ENCODE measurements at places on chromosomes 2 and 18. TPM values are rescaled to one million over a fixed set of nuclear protein-coding genes. Genes with fewer than 3 reads are reported as not detected.
A peak's percentile ranks its signal among the peaks of the same experiment; 100 is the strongest.

Gene SCYGR4
- not detected for total RNA-seq

Gene HSPE1
- 57.1 TPM for total RNA-seq

Gene LOXHD1
- total RNA-seq, result not detected

Gene ACKR3
- 17.9 TPM for total RNA-seq

Gene RAX
- total RNA-seq, result not detected

Gene CENPA
- 7.8 TPM for total RNA-seq

Gene KLHL41
- total RNA-seq, result 0.20 TPM

Gene ITGB6
- not detected for total RNA-seq

Gene RGPD4
- total RNA-seq, result not detected

Gene CDK5R2
- not detected for total RNA-seq

DNA sequence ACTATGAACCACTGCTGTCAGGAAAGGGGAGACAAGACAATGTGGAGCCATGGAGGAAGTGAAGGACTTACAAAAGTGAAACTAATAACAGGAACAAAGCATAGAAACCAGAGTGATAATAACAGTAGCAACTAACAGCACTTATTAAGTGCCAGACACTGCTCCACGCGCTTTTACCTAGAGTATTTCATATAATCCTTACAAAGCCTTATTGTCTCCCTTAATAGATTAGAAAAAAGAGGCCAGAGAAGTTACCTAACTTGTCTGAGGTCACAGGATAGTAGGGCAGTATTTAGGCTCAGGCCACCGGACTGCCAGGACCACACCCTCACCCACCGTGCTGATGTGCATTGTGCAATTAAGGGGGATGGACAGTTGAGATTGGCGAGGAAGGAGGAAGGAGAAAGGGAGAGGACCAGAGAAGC is 98.6 kb upstream of the NFU1 start:
- peak; percentile 36 for DNase-seq

DNA sequence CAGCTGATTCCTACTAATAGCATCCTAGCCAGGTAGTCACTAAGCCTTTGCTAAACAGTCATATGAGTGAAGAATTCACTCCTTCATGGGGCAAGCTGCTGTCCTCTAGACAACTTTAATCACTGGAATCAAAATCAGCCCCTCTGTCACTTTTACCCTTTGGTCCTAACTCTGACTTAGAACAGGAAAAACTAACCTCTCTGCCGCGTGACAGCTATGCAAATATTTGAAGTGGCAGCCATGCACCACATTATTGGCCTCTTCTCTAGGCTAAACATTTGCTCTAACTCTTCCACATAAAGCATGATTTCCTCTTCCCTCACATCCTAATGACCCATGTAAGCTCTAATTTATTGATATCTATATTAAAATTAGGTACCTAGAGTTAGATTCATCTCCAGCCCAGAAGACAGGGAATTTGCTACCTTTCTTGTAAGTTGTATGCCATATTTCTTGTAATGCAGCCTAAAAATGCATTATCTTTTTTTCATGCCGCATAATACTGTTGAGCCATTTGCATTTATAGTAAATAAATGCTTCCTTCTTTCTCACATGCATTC is 12.8 kb upstream of the ONECUT2 start:
- DNase-seq, result no peak

GRCh38 chr2:134980639-134981038 is 62.0 kb downstream of the CCNT2 start:
- no peak for DNase-seq

DNA sequence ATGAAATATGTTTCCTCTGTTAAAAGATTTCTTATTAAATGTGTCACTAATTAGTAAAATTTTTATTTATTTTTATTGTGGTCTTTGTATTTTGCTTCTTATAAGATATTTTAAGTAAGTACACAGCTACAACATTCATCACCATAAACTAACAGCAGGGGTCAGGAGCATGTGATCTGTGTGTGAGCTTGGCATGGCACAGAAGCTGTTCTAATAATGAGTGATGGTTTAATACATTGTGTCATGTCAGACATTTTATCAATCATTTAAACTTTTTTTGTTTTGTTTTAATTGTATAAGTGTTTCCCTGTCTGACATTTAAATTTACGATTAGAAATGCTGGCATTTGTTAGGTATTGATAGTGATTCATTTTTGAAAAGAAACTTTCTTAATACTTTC is 585.4 kb downstream of the DSC3 start:
- no peak for DNase-seq

GRCh38 chr2:197973772-197974171 is 169.4 kb downstream of the PLCL1 start:
- no peak for DNase-seq

DNA sequence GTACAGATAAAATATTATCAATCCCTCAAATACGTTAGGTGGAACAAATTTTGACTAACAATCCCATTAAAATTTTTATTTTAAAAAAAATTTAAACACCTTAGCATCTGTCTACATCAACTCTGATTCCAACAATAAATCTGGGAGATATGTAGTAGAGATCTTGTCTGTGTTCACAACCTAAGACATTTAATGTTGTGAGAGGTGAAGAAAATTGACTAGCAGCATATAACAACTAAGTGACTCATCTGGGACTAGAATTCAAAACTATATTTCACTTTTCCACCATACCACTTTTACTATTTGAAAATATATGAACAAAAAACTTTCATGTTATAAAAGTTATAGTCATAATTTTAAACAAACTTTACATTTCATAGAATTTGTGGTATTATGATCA is 97.9 kb downstream of the ATAD2B start:
- DNase-seq, result no peak

- DNase-seq, result no peak
These were observed 206.9 kb downstream of the FBXO15 start for GRCh38 chr18:73940721-73941120.

GRCh38 chr2:28343184-28343942 is 49.3 kb upstream of the FOSL2 start:
- DNase-seq, result no peak

- DNase-seq, result no peak
These were observed 257.3 kb downstream of the ATAD2B start for GRCh38 chr2:23669413-23670244.

DNA sequence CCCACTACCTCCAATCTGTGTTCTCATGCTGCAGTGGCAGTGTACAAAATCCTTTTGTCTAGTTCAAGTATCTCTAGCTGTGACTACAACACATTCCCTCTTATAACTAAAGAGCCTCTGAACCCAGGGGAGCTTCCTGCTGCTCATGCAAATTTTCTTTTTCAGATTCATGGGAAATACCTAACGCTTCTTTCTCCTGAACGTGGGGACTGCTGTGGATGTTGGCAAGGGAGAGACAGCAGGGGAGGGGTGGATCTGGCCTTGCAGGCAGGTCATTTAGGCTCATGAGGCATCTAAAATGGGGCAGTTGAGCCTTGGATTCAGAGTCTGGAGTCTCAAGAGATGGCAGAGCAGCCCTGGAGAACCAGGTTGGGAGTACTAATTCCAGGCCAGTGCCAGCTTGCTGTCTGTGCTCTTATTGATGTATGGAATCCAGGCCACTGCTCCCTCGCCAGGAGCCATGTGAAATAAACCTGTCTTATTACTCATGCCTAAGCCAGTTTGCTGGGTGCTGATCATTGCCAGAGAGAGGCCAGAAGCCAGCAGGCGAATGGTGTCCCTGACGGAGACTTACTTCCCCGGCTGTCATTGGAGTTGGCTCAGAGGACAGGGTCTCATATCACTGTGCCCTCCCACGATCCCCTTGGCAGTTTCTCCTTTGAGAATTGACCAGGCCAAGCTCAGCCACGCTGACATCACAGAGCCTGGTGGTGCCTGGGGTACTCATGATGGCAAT is 29.2 kb upstream of the TNP1 start:
- DNase-seq, result no peak

DNA sequence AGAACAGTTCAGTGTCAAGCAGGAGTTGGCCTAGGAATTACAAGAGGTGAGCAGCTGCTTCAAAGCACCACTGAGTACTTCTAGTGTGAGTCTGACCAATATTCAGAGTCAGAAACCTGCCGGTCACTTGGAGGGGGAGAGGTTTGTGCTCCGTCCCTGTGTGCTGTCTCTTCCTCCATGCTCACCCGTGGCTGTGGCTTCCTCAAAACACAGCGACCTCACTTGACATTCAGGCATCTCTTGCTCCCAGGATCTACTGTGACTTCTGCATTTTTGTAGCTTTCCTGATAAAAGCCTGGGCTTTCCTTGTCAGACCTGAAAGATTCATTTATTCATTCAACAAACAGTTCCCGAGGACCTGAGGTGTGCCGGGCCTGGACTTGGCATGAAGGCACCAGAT is 32.9 kb downstream of the TPRKB start:
- DNase-seq, result no peak

GRCh38 chr2:4354678-4355077 is 651.3 kb downstream of the DCDC2C start:
- no peak for DNase-seq

- DNase-seq, result no peak
These were observed 72.3 kb downstream of the RTP5 start for GRCh38 chr2:241941691-241942301.

DNA sequence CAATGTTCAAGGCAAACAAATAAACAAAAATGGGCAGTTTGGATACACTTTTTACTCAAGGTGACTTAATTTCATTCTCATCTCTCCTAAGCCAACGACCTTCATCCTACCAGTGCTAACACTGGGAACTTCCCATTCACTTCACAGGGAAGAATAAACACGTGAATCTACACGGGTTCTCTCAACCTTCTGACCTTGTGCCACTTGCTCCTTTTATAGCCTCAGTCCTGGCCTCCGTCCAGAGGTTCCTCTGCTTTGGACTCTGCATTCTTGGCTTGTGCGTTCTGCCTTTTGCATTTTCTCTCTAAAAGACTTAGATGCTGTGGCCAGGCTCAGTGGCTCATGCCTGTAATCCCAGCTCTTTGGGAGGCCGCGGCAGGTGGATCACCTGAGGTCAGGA is 13.8 kb downstream of the ZNF2 start:
- no peak for DNase-seq

- no peak for DNase-seq
These were observed 193.2 kb upstream of the HS6ST1 start for GRCh38 chr2:128511731-128512378.

Data from lung microvascular endothelial cell (primary cell).